Stimulated activated CD8-positive, alpha-beta memory T cell treated with anti-CD3 and anti-CD28 coated beads, Interleukin-4, amount 100 ng/mL, for 4 hours (primary cell): ENCODE measurements at places on chromosomes 12 and 14.

GRCh38 chr14:91281346-91281745 is 36.8 kb upstream of the GPR68 start:
- no peak for DNase-seq

GRCh38 chr12:127899971-127900370 is 367.0 kb upstream of the TMEM132C start:
- DNase-seq: no peak

GRCh38 chr14:46369391-46369790 is 282.2 kb downstream of the RPL10L start:
- no peak for DNase-seq

DNA sequence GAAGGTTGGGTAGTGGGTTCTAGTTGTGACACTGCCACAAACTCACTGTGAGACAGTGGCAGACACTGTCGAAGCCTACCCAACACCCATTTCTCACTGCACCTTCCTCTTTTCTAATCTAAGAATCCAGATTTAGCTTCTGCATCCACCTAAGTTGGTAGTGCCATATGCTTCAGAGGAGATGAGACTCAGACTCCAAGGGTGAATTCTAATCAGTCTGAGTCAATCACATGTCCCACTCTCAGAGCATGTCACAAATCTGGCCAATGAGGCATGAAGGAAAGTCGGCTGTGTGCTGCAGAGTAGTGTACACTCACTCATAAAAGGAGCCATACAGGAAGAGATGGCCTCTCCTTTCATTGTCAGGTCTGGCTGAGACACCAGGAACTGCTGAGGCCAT is 102.1 kb upstream of the RAP1B start:
- no peak for DNase-seq

- no peak for DNase-seq
These were observed 687 bp upstream of the RPS29 start for GRCh38 chr14:49586673-49587460.

- DNase-seq: no peak
These were observed 118.6 kb downstream of the PLXNC1 start for GRCh38 chr12:94266796-94267536.

DNA sequence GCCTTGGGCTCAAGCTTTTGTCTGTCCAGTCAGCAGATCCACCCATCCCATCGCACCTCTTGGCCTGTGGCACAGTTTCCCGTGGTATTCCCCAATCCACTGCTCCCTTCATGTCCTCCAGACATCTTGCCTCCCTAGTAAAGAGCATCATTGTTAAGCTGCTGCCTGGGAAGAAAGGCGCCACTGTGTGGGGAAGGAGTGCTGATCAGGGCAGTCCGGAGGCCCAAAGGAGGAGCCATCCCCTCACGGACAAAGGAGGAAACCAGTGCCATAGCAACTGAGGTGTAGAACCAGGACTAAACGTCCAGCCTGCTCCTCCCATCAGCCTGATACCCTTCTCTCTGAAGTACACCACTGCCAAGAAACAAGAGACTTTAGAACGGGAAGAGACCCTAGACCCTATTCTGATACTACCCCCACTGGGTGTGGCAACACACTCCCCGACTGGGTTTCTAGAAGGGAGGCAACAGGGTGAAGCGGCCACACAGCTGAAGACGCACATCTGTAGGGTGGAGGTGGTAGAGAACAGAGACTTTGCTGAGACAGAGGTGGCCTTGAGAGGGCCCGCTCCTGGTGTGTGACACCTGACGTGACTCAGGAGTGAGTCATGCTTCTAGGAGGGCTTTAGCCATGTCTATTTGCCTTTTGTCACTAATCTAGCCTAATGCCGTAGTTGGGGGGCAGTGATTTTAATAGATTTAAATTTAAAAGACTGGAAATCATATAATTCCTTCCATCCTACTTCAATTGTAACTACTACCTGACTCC is 185.0 kb downstream of the DPF3 start:
- no peak for DNase-seq

GRCh38 chr12:70002912-70003255 is 177.9 kb downstream of the MYRFL start:
- DNase-seq: no peak
